ENCODE measurements at places on chromosomes 11 and 22.

- no peak for DNase-seq
These were observed 301.3 kb downstream of the NTM start for GRCh38 chr11:131671734-131672133.

GRCh38 chr22:47547239-47547661 lies 784.8 kb downstream of the TBC1D22A start:
- no peak for DNase-seq

GRCh38 chr11:127242676-127243075 lies 242.1 kb upstream of the KIRREL3 start:
- no peak for DNase-seq

- DNase-seq = no peak
These were observed 5.5 kb downstream of the NPAT start for GRCh38 chr11:108216988-108217387.

DNA sequence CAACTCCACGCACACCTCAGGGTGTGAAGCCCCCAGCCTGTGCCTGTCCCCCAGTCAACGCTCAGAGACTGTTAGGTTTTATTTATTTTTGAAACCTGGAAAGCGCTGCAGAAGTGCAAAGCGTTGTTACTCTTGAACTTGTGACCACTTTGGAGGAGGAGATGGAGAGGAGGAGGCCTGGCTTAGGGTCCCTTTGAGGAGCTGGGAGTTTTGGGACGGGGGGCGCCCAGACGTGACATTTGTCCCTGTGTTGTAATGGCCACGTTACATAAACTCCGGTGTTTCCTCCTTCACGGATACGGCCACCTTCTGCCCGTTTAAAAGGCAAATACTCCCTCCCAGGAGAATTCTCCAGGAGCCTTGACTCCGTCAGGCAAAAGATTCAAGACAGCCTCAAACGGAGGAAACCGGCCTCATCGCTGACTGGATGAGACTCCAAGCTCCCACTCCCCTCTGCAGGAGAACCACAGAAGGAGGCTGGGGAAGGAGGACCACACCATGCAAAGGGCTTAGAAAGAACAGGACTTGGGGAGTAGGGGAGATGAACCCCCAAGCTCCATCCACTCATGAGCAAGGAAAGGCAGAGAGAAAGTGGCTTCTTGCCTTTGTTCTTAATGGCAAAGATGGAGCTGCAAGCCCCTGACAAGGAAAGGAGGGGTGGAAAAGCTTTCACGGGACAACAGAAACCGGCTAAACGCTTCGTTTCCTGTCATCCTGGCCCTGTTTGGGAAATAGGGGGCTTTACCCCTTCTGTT lies 630 bp downstream of the PIK3IP1 start:
- DNase-seq = no peak

Measured in activated naive CD4-positive, alpha-beta T cell (primary cell).